NCI-H460 (cell line): ENCODE measurements at places on chromosomes 6 and 20. TPM values are rescaled to one million over a fixed set of nuclear protein-coding genes. Genes with fewer than 3 reads are reported as not detected.
A peak's percentile ranks its signal among the peaks of the same experiment; 100 is the strongest.

Gene DNMT3B
- 1.0 and 2.2 TPM in 2 replicates for total RNA-seq

Gene ELOVL4
- total RNA-seq = 16.9 and 17.6 TPM in 2 replicates

Gene MEI4
- not detected in 2 replicates for total RNA-seq

Gene IL17F
- not detected in 2 replicates for total RNA-seq

Gene PHACTR3
- total RNA-seq = not detected in 2 replicates

Gene PRR18
- 0.20 and 0.35 TPM in 2 replicates for total RNA-seq

DNA sequence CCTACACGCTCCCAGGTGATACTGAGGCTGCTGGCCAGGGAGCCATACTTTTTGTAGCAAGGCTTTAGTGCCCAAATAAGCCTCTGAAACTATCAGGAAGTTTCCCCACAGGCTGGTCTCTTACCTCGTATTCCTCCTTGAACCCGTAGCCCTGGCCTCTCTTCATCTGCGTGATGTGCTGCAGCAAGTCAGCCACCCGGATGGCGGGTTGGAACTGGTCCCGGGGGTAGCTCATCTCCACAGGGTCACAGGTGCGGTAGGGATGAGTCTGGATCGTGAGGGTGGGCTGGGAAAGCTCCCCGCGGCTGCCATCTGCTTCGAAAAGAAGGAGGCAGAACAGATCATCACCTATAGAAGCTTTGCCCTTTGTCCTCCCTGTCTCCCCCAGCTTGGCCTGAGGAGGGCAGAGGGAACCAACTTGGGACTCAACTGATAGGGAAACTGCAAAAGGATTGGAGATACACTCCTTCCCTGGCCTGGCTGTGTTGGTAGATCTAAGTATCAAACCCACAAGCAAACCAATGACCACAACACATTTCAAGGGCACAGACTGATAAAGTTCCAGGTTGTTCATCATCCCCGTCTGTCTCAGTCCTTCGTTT, 543.2 kb upstream of the CHD6 start:
- no peak for DNase-seq

DNA sequence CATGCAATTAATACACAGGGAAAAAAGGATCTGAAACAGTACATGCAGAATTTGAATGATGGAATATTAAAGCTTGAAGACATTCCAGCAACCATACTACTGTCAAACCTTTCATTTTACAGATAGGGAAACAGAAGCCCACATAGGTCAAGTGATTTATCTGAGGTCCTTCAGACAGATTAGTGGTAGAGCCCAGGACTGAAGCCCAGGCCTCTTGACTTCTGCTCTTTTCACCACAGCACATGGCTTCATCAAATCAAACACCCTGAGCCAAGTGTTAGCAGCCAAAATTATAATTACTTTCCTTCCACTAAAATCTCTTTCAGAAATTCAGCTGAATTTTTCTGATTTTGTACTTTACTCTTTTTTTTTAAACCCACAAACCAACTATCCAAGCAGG, 435.6 kb upstream of the RUNX2 start:
- DNase-seq = no peak

DNA sequence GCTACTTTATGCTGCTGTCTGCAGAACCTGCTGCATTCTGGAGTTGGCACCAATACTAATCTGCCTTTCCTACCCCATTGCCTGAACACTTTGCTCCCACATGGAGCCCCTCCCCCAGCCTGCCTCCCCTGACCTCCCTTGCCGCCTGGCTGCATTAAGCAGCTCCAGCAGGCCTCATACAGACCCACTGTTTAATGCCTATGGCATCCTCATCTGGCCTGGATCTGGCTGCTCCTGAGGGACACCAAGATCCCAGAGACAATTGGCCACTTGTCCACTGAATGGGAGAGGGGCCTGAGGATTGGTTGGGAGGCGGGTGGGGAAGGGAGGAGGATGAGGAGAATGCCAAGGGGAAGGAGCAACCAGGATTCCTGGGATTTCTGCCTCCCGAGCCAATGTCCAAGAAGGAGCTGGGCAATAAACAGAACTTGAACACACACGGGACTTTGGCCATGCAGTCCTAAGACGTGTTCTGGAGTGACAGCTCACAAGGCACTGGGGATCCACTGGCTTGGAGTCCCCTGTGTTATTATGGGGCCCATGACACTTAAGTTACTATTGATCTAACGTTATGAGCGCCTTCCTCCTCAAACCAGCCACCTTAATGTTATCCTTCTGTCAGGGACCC, 10.4 kb upstream of the KCNK5 start:
- DNase-seq = no peak

DNA sequence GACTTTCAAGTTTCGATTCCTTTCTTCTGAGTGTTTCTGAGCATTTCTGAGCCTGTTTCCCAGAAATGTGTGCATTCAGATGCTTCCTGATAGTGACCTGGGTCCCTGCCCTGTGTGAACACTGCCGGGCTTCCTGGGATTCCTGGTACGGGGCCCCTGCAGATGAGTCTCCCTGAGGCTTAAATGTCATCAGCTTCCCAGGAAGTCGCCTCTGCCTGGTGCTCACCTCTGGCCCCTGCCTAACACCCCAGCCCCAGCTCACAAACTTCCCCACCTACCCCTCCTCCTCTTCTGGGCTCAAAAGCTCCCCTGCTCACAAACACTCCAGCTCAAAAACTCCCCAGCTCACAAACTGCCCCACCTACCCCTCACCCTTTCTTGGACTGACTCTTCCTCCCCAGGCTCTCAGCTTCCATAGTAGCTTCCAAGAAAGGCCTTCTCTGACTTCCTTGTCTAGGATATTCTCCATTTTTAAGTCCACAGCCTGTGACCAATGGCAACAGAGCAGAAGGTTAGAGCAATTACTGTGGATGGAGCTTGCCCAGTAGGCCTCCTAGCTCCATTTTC, 42.0 kb downstream of the TGM2 start:
- DNase-seq = no peak

DNA sequence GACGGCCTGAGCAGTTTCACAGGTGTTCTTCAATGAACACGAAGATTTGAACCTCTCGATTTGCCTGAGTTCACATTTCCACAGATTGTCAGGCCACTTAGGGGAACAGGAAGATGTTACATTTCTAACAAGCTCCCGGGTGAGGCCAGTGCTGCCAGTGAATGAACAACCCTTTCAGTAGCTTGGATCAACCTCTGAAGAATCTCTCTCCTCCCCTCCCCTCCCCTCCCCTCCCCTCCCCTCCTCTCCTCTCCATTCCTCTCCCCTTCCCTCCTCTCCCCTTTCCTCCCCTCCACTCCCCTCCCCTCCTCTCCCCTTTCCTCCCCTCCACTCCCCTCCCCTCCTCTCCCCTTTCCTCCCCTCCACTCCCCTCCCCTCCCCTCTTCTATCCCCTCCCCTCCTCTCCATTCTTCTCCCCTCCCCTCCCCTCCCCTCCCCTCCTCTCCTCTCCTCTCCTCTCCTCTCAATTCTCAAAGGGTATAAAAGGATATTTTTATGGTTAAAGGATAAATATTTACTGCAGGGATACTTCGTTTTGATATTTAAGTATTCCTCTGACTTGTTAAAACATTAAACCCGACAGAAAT, 114.1 kb upstream of the INSM1 start:
- no peak for DNase-seq

- DNase-seq = no peak
Measured at GRCh38 chr6:27101824-27102223, 145.7 kb upstream of the PRSS16 start.

DNA sequence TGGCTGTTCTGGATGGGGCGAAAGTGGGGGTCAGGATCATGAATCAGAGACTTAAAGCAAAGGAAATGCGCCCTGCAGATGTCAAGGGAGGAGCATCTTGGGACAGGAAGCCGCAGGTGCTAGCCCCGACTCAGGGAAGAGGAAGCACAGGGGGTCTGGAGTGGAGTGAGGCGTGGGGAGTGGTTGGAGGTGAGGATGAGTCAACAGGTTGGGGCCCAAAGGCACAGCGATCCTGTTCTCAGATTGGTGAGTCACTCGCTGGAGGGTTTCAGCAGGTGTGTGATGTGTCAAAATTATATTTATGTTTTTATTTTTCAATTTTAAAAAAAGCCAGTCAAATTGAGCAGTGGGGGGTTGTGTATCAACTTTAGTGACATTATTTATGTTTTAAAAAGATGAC, 19.0 kb downstream of the PACSIN1 start:
- DNase-seq = no peak

DNA sequence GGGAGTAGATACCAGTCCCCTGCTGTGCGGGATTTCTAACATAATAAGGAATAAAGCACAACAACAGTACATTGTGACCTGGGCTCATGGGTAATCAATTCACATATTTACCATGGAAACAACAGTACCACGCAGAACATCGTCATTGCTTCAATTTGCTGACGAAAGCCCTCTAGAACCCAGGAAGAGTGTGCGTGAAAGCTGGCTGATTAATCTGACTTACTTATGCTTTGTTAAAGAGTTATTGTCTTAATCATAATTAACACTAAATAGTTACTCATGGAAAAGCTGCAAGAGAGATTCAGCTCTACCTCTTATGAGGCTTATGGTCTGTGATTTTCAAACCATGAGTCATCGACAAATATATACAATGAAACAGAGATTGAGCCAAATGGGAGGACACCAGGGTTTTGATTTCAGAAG, 644.3 kb upstream of the AGPAT4 start:
- DNase-seq = peak; percentile 96

DNA sequence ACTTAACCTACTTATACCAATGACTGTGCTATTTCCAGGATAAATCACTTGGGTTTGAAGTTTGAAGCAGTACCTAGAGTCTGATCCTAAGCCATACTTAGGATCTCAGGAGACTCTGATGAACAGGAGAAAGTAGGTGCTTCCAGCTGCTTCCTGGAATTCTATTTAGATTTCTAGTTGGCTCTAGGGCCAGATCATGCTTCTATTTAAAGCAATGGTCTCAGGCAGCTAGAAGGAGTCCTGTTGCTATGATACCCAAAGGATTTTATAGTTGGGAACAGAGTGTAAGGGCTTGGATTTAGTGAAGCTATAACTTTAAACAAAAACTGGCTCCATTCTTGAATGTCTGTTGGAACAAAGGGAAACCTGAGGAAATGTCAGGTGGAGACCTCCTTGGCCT, 52.4 kb upstream of the TINAG start:
- no peak for DNase-seq

- peak; percentile 36 for DNase-seq
Measured at GRCh38 chr6:144266091-144266649, 19.0 kb upstream of the UTRN start.

GRCh38 chr6:93079061-93079460, 340.3 kb downstream of the EPHA7 start:
- DNase-seq = no peak

DNA sequence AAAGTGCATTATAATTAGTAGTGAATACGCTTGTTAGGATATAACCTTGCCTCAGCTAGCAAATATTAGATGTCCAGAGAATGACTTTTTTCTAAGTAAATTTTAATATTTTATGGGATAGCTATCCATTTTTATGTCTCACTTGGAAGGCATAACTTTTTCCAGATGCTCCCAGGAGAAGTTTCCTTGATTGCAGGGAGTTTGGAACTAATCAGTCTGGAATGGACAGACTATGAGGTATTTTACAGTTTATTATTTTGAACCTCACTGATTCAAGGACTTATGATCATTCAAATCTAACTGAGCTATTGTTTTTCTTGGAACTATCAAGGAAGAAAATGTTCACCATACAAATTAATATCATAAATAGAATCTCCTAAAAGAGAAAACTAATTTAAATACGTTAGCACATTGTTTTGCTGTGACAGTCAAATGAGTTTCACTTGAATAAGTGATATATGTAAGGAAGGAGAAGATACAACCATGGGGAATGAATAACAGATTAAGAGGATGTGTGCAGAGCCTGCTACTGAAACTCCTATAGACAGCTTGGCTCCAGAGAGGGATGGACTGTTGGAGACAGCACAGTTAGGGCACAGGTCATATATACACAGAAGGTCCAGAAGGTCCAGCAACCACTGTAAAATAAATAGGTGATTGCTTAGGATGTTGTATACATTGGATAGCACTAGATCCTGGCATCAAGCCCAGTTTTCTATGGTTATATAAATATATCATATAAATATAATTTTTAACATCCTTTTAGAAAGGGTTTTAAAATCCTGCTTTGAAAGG, 20.6 kb upstream of the LCA5 start:
- no peak for DNase-seq

DNA sequence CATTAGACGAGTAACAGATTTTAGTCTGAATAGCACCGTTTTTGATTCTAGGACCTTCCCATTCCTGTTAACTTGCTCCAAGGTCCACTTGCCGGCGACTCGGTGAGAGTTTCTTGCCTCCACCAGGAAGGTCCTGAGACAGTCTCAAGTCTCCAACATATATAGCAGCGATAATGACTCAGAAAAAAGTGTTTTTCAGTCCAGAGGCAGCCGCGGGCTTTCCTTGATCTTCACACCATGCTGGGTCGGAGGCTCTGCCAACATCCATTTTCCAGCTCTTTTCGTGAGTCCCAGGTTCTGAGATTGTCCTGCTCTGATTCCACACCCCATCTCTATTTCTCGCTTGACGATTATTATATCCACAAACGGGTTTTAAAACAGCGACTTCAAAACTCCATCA, 170.5 kb downstream of the GPX5 start:
- no peak for DNase-seq
